HS-5 (cell line): ENCODE measurements at places on chromosomes 2 and 18.
A peak's percentile ranks its signal among the peaks of the same experiment; 100 is the strongest.

DNA sequence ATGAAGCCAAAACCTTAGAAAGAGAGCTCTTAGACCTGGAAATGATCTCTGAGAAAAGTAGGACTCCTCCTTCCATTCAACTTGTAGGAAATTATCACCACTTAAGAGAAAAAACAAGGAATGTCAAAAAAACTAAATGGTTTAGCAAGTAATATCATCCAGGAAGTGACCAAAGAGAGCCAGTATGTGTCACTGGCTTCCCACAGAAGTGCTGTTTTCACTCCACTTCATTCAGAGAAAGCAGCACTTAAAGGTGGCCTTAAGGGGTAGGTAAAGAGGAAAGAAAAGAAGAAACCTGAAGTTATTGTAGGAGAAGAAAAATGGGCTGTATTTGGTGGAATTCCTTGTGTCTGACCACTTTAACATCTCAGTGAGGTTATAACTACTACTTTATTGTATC, 414.4 kb upstream of the ETAA1 start:
- no peak for DNase-seq

DNA sequence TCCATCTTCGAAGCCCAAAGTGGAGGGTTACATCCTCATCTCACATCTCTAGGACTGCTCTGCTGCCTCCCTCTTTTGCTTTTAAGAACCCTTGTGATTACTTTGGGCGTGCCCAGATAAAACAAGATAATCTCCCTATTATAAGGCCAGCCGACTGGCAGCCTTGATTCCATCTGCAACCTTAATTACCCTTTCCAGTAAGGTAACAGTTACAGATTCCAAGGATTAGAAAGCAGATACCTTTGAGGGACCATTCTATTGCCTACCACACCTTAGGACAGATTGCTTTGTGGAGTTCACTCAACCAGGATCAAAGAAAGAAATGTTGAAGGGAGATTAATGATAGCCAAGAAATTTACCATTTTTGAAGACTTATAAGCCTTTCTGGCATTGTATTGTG, 250.8 kb upstream of the ACVR2A start:
- DNase-seq, result no peak

DNA sequence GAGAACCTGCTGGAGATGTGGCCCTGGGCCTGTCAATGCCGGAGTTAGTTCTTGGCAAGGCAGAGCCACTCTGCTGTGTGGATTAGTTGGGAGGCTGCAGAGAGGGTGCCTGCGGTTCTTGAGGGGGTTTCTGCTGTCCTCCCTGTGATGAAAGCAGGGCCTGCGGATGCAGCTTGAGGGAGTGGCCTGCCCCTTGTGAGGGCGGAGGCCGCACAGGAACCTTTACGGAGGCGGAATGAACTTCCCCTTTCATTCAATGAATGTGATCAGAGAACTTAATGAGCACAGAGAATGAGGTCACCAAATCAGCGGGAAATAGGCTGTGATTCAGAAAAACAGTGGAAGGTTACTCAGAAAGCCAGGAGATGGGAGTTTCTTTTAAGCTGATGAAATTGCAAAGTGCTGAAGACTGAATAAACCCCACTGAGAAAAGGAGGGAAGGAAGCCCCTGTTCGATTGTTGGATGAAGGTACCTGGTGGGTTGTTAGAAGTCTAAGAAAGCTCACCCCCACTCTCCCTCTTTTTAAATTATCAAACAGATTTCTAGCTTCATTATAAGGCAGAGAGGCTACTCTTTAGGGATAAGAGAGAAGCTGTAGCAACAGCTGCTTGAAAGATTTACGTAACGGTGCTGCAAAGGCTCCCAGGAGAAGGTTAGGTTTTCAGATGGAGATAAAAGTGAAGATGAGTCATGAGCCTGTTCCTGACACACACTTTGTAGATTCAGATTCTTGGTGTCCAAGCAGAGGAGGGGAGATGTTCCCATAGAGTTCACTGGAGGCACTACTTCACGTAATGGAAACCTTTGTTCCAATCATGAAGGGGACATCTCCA, 47.4 kb downstream of the VWA3B start:
- peak; percentile 37 for DNase-seq

DNA sequence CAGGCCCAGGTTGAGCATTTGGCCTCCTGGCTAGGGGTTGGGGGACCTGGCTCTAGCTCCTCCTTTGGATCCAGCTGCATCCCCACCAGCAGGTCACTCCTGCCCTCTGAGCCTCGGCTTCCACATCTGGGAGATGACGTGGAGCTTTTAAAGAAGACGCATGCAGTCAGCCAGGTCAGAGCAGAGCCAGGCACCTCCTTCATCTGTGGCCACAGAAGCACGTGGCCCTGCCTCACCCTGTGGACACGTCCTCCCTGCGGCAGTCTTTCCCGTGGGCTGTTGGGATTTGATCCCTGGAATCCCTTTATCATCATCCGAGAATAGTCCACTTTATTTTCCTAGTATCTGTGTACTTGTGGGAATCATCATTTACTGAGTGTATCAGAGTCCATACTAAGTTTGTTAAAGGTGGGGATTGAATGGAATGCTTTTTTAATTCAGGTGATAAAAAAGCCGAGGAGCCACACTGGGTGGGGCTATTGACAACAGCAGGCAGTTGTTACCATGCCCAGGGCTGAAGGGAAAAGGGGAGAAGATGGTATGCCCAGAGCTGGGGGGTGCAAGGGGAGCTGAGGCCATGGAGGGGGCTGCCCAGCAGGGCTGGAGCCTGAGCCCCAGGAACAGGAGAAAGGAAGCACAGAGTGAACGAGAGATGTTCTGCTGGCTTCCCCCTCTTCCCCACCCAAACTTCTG, 170.1 kb downstream of the LAMA1 start:
- no peak for DNase-seq

- DNase-seq, result no peak
These were observed 178.5 kb downstream of the GLI2 start for GRCh38 chr2:120913972-120914838.

DNA sequence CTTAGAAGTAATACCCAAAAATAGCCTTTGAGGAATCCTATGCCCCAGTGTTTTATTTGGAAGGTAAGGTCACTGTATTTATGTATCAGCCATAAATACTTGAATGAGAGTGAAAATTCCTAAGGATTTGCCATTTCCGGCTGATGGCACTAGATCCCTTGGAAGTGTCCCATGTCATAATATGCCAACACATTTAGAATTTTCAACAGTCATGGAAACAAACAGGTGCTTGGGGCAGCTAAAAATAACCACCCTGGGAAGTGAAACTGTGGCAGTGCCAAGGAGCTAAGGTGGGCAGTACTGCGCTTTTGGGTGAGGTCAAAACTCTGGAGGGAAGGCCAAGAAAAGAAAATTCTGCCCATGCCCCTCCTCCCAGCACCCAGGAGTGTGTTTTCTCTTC, 80.2 kb downstream of the TCF7L1 start:
- DNase-seq, result no peak

DNA sequence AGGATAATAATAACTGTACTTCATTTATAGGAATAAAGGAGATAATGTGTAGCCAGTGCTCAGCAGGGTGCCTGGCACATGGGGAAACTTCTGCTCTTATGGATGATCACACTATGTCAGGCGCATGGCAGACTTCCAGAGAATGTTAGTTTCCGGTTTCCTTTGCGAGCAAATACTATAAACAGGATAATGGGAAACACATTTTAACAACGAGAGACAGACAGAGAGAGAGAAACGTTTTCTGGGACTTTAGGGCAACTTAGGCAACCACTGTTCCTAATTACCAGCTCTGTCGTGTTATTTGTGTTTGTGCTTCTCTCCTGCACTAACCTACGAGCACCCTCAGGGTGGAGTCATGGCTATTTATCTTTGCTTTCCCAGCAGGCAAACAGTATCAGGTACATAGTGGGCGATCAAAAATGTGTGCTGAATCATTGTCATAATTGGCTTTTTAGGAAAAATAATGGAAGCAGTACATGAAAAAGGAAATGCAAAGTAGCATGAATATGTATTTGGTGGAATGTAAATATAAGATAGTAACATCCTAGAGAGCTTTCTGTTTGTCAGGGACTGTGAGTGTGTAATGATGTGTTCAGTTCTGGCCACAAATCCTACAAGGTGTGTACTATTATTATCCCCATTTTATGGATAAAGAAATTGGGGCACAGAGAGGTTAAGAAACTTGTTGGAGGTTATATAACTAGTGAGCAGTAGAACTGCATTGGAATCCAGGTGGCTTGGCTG, 36.8 kb upstream of the IGFBP2 start:
- peak; percentile 58 for DNase-seq

- no peak for DNase-seq
These were observed 18.2 kb upstream of the CABYR start for GRCh38 chr18:24120676-24121075.

GRCh38 chr2:150147889-150148683, 339.4 kb downstream of the RND3 start:
- no peak for DNase-seq

DNA sequence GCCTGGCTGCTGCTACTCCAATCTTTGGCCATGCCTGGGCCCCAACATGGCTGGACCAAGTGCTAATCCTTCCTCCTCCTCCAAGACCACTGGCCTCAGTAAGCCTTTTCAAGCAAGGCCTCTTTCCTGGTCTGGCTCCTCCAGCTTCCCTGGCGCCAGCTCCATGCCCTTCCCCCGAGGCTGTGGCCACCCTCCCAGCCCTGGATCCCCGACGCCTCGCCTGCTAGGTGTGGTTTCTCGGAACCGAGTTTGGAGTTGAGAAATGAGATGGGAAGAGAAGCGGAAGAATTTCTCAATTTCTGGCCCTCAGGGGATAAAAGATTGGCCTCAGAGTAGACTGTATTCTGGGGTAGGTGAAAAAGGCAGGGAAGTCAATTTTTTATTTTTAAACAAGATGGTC, 46.4 kb downstream of the ADCY3 start:
- no peak for DNase-seq

GRCh38 chr2:165876712-165877111, 76.9 kb downstream of the TTC21B start:
- DNase-seq, result no peak

GRCh38 chr2:115574667-115575066, 1132.2 kb downstream of the DPP10 start:
- no peak for DNase-seq

DNA sequence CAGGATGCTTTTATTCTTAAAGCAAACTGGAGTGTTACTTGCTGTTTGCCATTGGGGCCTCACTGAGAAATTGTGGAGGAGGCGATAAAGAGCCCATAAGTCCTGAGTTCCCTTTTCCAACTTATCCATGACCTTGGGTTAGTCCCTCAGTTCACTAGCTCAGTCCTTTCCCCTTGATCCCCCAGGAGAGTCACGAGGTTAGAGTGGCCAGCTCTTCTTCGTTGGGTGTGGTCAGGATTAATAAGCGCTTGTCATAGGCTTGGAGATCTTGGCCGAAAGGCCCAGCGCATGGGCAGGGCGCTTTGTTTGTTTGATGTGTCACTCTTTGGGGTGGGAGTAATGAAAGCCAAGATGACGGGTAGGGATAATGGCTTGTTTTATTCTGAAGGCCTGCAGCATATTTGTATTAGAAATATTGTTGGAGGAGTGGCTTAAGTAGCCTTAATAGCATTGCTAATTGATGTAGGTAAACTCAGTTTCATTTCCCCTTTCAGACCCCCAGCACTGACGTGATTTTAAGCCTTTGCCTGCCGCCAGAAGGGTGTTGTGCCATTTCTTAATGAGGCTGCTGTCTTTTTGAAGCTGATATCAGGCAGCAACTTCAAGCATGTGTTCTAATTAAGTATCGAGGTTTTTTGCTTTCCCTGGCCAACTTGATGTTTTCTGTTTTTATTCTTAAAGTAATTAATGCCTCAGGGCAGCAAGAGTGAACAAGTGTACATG, 15.7 kb downstream of the GRHL1 start:
- no peak for DNase-seq

GRCh38 chr2:219178377-219179175, 501 bp downstream of the RETREG2 start:
- no peak for DNase-seq

GRCh38 chr2:217789003-217789735, 213.6 kb downstream of the TNS1 start:
- DNase-seq, result no peak

DNA sequence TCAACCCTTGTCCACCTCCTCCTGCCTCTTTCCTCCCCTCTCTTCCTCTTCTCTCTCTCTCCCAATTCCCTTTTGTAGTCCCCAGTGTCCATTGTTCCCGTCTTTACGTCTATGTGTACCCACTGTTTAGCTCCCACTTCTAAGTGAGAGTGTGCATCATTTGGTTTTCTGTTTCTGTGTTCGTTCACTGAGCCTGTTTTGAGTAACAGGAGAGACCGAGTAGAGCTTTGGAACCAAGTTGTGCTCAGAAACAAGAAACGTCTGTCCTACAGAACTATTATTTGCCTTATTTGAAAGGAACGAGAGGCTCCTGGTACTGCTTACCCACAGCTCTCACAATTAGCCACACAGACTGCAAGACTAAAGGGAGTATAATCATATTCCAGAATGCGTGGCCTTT, 50.1 kb upstream of the MAPRE2 start:
- no peak for DNase-seq

DNA sequence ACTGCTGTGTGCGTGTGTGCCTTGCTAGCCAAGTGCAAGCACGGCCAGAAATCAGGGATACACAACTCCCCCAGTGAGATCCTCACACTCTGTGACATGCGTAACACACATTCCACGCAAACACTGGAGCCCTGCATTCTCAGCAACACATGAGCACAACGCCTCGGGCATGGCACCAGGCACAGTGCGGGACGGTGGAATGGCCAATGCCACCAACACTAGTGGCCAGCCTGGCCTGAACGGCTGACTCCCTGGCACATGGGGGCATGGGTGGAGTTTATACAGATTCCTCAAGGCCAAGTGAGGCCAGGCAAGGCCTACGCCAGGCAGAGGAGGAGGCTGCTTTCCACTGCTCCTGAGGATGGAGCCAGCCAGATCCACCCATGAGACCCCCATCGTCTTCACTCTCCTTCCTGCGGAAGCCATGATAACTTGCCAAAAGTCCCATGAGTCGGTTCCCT, 56.2 kb downstream of the ANKMY1 start:
- DNase-seq, result no peak

GRCh38 chr2:177574356-177574755, 181.8 kb downstream of the AGPS start:
- DNase-seq, result no peak

DNA sequence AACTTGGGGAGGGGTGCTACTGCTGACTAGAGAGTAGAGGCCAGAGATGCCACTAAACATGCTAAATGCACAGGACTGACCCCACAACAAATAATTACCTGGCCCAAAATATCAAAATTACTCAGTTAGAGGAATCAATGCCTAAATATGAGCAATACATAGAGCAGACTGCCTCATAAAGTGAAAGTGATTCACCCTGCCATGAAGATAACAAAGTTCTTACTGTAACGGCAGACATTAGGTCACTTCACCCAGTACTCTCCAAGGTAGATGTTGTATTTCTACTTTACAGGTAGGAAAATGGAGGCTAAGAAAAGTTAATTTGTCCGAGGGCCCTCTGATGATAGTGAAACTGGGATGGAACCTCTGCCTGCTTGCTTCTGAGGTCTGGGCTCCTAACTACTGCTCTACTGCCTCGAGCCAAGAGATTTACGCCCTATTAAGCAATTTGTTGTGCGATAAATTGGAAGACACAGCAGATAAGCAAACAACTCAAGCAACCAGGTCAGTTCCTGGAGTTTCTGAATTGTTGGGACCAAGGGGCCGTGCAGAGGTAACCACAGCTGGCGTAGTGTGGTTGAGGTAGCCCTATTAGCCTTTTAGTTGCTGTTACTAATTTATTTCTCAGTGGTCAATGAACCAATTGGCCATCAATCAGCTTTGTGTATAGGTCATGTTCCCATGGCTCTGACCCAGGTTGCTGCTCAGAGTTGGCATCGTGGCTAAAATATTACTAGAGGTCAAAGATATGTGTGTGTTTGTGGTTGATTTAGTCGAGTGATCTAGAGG, 4.8 kb downstream of the DHRS9 start:
- DNase-seq, result no peak
